ENCODE measurements at places on chromosomes 5 and 9.
A peak's percentile ranks its signal among the peaks of the same experiment; 100 is the strongest.

DNA sequence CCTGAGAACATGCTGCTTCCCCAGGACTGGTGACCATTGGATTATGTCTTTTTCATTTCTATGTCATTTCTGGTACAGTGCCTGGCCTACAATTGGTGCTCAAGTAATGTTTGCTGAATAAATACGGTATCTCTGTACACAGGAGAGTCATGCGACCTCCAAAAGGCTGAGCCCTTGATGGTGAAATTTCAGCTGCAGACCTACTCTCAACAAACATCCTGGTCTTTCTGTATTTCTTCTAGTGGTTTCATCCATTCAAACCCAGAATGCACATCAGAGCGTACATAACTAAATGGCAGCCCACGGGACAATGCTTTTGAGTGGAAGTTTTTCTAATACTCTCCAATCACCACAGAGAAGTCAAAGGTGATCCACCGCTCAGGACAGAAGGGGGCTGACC lies 62.6 kb upstream of the RPS23 start:
- DNase-seq, result no peak

DNA sequence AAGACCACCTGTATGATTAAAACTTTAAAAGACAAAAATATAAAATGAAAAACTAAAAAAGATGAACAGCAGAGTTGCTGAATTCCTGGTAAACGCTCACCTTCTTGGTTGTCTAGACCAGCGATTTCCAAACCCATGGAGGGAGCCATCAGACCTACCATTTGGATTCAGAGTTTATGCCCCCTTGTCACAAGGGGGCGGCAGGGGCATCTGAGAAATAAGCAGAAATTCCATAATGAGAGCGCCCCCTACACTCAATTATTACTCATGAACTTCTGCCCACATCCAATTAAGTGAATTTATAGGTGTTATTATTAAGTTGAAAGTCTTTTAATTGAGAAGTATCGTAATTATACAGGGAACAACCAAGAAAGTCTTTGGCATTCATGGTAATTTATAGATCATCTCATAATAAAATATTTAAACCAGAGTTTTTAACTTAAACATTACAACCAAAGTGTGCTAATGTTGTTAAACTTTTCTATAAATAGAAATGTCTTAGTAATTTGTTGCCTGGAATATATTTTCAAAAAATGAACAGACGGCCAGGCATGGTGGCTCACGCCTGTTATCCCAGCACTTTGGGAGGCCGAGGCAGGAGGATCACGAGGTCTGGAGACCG lies 35.2 kb upstream of the SPATA31C2 start:
- DNase-seq, result peak; percentile 39

DNA sequence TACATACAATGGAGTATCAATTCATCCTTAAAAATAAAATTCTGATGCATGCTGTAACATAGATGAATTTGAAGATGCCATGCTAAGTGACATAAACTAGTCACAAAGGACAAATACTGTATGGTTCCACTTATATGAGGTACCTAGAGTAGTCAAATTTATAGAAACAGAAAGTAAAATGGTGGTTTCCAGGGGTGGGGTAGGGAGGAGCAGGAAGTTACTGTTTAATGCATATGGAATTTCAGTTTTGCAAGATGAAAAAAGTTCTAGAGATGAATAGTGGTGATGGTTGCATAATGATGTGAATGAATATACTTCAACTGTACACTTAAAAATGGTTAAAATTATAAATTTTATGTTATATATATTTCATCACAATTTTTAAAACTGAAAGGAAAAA lies 57.3 kb upstream of the FNIP1 start:
- DNase-seq, result no peak

- no peak for DNase-seq
These were observed 64.1 kb downstream of the ANKH start for GRCh38 chr5:14807471-14807870.

DNA sequence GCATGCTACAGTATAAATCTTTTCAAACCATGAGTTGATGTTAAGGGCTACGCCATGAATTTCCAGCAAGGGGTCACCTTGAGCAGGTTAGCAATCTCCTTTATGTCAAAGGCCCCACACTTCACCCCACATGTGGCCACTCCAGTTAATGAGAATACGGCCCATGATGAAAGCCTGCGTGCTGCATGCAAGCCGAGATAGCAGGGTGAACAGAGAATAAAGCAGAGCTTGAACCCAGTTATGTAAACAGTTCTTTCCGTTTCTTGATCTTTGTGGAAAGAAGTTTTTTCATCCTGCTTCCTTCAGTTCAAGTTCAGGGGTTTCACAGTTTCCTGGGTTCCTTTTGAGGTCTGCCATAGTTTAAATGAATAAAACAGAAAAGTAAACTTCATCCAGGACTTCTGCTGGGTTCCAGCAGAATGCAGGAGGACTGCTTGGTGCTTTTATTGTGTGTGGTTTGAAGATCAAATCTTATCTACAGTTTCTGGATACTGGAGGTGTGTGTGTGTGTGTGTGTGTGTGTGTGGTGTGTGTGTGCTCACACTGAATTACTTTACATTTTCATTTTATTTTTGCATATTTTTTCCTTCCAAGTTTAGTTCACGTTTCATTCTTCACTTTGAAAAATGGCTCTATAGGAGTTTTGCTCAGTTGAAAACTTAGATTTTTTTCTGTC lies 87.1 kb downstream of the HMHB1 start:
- no peak for DNase-seq

DNA sequence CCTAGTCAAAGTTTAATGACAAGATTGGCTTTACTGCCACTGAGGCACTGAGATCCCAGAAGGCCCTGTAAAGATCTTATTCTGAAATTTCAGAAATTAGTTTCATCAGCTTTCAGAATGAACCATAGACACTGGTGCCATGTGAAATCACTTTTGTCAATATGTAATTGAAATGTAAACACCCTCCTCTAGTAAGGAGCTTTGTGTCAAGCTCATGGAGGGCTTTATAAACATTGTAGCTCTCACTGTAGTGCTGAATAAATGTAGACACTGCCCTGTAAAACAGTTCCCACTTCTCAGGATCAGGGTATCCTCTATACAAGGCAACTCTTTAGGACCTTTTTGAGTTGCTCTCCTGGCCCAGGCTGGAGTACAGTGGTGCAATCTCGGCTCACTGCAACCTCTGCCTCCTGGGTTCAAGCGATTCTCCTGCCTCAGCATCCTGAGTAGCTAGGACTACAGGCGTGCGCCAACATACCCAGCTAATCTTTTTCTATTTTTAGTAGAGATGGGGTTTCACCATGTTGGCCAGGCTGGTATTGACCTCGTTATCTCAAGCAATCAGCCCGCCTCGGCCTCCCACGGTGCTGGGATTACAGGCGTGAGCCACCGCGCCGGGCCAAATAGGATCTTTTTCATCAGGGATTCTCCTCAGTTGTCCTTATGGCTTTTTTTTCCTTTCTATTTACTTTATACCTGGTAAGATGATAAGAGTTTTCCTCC lies 1823.9 kb upstream of the CDH9 start:
- DNase-seq, result no peak

DNA sequence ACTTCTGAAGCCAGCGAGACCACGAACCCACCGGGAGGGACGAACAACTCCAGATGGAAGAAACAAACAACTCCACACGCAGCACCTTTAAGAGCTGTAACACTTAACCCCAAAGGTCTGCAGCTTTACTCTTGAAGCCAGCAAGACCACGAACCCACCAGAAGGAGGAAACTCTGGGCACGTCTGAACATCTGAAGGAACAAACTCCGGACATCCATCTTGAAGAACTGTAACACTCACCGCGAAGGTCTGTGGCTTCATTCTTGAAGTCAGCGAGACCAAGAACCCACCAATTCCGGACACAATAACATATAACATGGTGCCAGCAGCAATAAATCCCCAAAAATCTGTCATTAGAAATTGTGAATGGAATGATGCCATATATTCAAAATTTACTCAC lies 180.9 kb downstream of the TLE1 start:
- DNase-seq, result no peak

GRCh38 chr5:77329664-77330430 lies 119.4 kb downstream of the PDE8B start:
- DNase-seq, result no peak

DNA sequence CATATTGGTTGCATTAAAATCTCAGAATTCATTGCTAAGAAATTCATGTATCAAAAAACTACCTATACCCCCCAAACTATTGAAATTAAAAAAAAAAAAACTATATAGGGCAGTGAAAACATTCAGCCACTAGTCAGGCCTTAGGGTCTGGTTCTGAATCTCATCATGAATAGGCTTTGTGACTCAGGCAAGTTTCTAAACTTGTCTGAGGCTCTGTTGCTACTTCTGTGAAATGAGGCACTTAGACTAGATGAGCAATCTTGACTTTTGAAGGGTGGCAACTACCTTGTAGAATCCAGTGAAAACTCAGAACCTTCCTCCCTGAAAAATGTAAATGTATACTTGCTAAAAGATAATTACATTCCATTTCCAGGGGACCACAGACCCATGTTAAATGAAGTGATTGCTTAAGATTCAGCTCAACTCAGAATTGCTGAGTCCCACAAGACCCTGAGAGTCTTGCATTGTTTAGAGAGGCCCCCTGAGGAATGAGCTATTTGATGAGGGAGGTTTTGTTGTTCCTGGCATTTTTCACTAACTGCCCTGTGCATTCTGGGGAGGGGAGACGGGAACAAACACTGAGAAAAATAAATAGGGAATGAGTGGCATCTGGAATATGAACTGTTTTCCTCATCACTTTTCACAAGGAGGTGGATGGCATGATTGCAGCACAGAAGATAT lies 29.5 kb downstream of the RAI14 start:
- no peak for DNase-seq

GRCh38 chr5:1464096-1464446 lies 18.8 kb upstream of the SLC6A3 start:
- DNase-seq, result no peak

DNA sequence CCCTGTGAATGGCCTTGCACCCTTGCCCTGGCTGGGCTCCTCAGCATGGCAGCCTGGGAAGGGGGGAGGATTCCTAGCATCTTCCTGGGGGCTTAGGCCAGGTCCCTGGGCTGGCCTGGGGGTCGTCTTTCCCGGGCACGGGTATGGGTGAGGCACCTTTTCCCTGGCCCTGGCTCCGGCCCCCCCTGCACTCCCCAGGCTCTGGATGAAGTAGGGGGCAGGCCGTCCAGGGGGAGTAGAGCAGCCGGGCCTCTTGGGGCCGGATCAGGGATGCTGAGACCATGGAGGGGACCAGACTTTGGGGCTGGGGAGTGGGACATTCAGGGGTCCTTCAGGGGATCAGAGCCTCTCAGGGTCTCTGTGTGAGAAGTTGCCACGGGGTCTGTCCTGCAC lies 6.6 kb downstream of the RXRA start:
- no peak for DNase-seq

DNA sequence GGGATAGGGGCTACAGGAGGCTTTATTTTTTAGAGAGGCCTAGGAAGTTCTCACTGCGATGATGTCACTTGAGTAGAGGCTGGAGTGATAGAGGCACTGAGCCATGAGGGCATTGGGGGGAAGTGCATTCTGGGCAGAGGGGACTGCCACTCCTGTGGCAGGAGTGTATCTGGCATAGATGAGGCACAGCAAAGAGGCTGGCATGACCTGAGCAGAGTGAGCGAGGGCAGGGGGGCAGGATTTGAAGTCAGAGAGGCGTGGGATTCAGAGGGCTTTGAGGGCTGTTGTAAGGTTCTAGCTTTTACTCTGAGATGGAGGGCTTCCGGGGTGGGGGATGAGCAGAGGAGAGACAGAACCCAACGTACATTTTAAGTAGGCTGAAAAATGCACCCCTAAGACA lies 91.9 kb upstream of the SH3PXD2B start:
- DNase-seq, result no peak

DNA sequence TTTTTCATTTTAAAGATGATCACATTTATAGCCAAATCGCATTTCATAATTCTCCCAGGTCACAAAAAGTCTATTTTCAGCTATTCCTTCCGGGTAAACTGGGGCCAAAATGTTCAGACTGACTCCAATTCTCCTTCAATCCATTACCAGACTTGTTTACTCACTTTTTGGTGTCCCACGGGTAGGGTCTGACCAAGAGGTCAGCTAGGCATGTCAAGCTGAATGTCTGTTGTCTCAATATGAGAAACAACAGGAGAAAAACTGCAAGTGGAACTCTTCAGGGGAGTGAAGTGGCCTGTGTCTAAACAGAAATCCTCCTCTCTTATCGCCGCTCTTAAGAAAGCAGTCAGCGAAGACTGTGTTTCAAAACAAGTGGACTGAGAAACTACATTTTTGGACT lies 171.3 kb downstream of the APBA1 start:
- no peak for DNase-seq

- DNase-seq, result no peak
These were observed 40.2 kb downstream of the SH3RF2 start for GRCh38 chr5:145976431-145977155.

GRCh38 chr5:149632311-149633251 lies 51.3 kb downstream of the ARHGEF37 start:
- no peak for DNase-seq

GRCh38 chr5:138091685-138092084 lies 7.9 kb downstream of the WNT8A start:
- DNase-seq, result no peak

- DNase-seq, result no peak
These were observed 294.4 kb downstream of the HINT1 start for GRCh38 chr5:130870691-130871090.

DNA sequence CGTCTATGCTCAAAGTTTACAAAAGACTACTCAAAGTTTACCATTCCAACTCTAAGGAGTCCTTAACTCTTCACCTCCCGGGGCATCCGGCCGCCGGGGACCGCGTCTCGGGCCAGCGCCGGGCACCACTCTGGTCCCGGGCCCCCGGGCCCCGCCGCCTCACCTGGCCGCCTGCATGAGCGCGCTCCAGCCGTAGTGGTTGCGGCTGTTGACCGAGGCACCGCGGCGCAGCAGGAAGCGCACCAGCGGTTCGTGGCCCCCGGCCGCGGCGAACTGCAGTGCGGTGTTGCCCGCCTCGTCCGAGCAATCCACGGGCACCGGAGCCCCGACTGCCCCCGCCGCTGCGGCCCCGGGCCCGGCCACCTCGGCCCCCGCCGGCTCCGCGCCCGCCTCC lies 388 bp downstream of the ANKS6 start:
- no peak for DNase-seq

DNA sequence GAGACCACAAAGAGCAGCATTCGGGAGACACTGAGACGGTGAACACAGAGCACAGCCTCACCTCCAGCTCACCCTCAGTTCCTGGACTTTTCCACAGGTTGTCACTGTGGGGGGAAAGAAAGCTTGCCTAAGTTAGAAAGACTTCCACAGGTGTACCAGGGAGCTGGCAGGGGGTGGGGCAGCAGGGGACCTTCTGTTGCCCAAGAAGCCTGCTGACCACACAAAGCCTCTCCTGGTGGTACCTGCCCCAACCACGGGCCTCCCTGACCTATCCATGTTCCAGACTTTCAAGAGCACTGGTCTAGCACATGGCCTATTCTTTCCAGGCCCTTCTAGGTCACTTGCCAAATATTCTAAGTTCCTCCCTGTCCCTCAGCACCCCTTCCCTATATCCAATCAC lies 550.8 kb downstream of the BNC2 start:
- no peak for DNase-seq

Measured in glutamatergic neuron (in vitro differentiated cells).